HAP-1 (cell line): ENCODE measurements at places on chromosomes 1 and 21.

- DNase-seq: no peak
These were observed 22.2 kb upstream of the TMEM52 start for GRCh38 chr1:1941211-1941841.

DNA sequence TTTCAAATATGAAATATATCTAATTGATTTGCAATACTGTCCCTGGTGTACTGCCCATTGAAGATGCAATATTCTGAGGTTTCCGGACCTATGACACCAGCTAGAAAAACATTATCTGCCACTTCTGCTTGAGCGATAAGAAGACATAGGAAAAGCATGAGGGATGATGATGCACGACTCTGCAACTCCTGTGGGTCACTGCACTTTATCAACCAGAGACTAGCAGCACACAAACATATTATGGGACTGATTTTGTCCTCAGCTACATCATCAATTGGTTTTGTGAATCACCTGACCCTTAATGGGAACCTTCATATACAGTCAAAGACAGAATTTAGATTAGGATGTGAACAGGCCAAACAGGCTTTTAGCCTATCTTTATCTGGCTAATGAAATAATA, 13.8 kb upstream of the KCNA3 start:
- no peak for DNase-seq

- no peak for DNase-seq
These were observed 32.3 kb downstream of the ERRFI1 start for GRCh38 chr1:7993593-7994479.

DNA sequence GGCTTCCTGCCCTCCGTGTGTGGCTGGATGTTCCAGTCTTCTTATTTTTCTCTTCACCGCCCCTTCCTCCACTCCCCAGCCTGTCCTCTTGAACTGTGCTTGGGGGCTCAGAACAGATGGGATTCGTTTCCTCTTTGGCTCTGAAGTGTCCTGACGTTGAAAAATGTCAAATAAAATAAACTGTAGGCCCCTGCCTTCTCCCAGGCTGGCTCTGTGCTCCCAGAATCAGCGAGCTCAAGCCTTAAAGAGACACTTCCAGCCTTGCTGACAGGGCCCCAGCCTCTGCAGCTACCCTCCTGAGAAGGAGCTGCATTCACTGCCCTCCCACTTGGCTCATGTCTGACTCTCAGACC, 104.2 kb upstream of the IPO9 start:
- DNase-seq: no peak

- no peak for DNase-seq
These were observed 25.6 kb downstream of the CSTB start for GRCh38 chr21:43750339-43751033.

DNA sequence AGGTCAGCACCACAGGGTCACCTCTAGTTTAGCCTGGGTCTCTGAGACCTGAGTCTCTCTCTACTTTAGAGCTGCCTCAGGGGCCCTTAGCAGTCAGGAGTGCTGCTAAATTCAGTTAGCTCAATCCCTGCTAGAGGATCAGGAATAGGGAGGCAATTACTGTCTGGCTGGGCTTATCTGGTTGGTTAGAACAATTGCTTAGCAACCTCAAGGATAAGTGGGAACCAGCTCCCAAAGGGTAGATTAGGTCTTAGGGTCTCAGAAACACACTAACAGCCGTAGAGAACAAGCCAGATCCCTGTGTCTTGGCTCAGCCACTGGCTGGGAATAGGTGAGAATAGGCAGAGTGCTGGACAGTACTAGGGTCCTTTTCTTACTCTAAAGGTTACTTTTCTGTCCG, 7.7 kb downstream of the PM20D1 start:
- no peak for DNase-seq

DNA sequence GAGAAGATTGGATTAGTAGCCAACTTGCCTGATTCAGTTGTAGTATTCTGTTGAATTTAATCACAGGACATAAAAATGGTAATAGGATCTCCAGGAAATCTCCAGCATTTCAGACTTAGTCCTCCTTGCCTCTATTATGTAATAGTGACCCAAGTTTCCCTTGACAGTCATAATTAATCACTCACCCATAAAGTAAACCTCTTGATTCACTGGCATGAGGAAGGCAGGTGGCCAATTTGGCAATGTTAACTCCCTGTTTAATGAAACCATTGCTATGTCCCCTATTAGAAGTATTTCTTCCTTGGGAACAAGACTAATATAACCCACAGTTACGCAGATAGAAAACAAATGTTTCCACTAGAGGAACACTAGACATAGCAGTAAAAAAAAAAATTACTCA, 604.8 kb upstream of the CXADR start:
- DNase-seq: no peak

GRCh38 chr1:59422921-59423575, 126.2 kb downstream of the FGGY start:
- no peak for DNase-seq

GRCh38 chr1:33391343-33392078, 39.4 kb downstream of the PHC2 start:
- no peak for DNase-seq

DNA sequence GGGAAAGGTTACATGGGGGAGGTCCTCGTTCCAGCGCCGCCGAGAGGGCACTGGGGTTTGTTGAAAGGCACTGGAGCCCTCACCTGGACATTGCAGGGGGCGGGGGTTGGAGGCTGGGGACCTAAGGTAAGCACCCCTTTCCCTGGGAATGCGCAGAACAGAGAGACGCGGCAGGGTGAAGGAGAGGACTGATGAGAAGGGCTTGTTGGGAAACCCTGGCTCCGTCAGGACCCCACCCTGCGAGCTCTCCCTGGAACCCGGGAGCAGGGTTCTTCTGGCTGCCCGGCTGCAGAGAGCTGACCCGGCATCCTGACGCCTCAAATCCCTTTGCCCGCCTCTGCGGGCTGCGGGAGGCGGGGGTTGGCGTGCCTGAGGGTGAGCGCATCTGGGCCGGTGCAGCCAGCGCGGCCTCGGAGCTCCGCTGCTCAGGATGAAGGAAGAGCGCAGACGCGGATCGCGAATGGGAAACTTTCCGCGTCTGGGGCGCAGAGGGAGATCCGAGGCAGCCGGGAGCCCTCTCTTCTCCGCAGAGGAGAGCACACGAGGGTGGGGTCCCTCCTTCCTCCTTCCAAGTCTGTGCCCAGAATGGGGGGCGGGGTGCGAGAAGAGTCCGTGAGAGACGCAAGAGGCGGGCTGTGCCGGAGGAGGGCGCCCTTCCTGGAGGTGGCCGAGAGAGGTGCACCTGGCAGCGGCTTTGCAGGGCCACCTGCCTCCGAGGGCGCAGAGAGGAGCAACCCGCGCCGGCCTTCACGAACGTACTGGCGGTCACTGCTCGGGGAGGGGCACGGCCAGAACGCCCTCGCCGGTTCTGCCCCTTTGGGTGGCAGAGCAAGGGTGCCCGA, 2.4 kb downstream of the IGSF21 start:
- DNase-seq: peak; percentile 60

- DNase-seq: no peak
These were observed 344.1 kb downstream of the DISC1 start for GRCh38 chr1:231970684-231971083.

GRCh38 chr21:35284199-35284598, 235.1 kb upstream of the RUNX1 start:
- DNase-seq: no peak

GRCh38 chr1:191025896-191026642, 548.4 kb upstream of the BRINP3 start:
- DNase-seq: no peak

- no peak for DNase-seq
These were observed 77.4 kb downstream of the RERE start for GRCh38 chr1:8740034-8740449.

DNA sequence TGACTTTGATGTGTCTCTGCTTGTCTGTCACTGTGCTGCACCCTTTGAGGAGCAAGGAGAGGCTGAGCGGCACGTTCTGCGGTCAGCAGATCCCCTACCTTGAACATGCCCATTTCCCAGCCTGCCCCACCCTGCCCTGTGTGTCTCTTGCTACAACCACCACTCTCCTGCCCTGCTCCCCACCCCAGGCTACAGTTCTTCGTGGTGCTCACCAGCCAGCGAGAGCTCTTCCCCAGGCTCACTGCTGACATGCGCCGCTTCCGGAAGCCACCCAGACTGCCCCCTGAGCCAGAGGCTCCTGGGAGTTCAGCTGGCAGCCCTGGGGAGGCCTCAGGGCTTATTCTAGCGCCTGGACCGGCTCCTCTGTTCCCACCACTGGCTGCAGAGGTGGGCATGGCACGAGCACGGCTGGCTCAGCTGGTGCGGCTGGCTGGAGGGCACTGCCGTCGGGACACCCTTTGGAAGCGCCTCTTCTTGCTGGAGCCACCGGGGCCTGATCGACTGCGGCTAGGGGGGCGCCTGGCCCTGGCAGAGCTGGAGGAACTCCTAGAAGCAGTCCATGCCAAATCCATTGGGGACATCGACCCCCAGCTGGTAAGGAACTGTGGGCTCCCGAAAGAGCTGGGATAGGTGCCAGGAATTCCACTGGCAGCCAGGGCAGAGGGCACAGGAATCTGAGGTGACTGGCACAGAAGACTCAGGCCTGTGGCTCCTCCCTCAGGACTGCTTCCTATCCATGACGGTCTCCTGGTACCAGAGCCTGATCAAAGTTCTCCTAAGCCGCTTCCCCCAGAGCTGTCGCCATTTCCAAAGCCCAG, 5.6 kb downstream of the HYI start:
- no peak for DNase-seq

DNA sequence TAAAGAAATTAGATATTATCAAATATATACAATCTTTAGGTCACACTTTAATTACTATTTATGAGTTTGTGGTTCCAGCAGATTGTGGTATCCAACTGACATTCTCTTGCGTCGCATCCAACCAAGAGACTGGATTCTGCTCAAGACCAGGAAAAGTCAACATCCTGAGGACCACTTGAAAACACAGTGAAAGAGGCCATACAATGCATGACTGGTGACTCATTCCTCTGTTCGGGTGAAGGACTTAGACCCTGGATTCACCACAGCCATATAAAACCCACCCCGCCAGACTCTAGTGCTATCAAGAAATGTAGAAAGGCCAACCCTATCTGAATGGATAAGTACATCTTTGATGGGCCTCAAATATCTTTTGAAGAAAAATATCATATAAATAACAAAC, 14.5 kb upstream of the CFHR4 start:
- no peak for DNase-seq

DNA sequence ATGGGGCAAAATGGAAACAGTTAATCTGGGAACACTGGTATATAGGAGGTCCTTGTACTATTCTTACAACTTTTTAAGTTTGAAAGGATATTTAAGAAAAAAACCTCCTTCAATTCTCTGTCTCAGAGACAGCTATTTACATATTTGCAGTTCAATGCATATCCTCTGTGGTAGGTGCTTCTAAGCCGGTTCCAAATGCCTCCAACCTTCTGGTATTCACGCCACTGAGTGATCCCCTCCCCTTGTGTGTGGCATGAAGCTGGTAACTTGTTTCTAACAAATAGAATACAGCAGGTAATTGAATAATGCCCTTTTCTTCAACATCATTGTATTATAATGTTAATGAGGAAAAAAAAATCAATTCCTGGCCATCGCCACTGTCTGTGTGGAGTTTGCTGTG, 91.2 kb downstream of the PROX1 start:
- no peak for DNase-seq

GRCh38 chr1:26169198-26169554, 413 bp upstream of the C1orf232 start:
- no peak for DNase-seq

DNA sequence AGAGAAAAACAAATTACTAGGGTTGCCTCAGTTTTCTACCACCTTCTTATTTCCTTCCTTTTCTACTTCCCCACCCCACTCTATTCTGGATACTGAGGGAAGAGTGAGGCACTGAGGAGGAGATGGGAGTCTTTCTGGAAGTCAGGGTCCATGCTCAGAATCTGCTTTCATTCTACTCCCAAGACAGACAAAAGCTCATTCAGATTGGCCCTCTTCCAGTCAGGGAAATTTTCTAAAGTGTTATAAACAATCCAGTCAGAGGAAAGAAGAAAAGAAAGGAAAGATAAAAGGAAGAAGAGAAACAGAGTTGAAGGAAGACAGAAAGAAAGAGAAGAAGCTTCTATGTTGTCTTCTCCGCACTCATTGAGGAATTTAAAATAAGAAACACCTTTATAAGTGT, 228.6 kb downstream of the COP1 start:
- no peak for DNase-seq

- DNase-seq: no peak
These were observed 38.5 kb upstream of the LAX1 start for GRCh38 chr1:203726417-203726867.

DNA sequence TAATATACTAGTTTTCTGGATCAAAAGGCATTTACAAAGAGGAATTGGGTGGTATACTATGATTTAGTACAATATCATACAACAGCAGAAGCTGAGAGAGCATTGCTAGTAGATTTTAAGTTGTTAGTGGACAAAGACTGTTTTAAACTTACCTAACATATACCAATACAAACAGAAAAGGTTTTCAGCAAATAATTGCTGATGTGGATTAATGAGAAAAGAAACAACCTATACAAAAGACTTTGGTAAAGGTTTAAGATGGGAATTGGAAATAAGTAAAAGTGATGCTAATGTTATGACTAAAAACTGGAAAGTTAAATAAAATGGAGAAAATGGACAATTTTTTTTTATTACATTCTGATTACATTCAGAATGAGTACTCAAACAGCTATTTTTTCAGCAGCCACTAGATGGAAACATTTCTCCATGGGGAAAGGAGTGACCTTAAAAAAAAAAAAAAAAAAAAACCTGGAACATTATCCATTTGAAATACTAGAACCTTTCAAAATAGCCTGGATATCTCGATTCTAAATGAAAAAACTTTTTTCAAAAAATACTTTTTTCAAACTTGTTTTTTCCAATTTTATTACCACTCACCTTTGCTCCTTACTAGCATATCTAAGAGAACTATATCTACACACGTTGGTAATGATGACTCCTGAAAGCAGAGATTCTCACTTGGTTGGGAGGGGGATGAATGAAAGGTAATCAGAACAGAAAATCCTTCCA, 55.4 kb downstream of the EPRS1 start:
- no peak for DNase-seq

GRCh38 chr1:33306653-33307493, 14.0 kb downstream of the A3GALT2 start:
- no peak for DNase-seq

- DNase-seq: peak; percentile 48
These were observed 1.3 kb upstream of the RC3H1 start for GRCh38 chr1:174023440-174023839.

GRCh38 chr1:8652467-8653046, 164.9 kb downstream of the RERE start:
- DNase-seq: no peak

GRCh38 chr21:39077876-39078275, 105.4 kb downstream of the PSMG1 start:
- no peak for DNase-seq

GRCh38 chr1:35431173-35431599, 126.0 kb downstream of the KIAA0319L start:
- no peak for DNase-seq

DNA sequence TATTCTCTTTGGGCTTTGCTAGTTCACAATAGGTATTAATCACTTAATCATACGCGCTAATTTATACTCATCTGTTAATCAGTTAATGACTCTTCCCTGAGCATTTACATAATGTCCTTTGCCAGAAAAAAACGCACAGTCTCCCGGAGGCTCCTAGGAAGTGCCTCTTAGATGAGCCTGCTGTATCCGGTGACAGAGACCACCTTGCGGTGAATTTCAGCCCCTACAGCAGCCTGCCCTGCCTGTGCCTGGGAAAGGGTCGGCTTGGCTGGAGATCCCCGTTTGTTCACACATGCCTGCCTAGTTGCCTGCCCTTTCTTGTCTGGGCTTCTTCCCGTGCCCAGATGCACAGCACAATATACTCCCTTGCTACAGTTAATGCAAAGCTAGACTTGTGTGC, 152.9 kb downstream of the ZBTB18 start:
- no peak for DNase-seq
